Stimulated activated memory B cell treated with anti-CD40 and anti-IgM and Interleukin-4, amounts not matched to agents 10 μg/mL and 1 μg/mL and 100 μg/mL, for 72 hours (primary cell): ENCODE measurements at places on chromosomes 7 and 10.

GRCh38 chr7:157439149-157439548, 102.3 kb downstream of the DNAJB6 start:
- no peak overlapping the region for H3K27ac ChIP-seq
- H3K27me3 ChIP-seq: peaks cover 25% of the 10 kb centered on the region
- H3K4me1 ChIP-seq: no peaks in the 10 kb centered on the region
- H3K4me3 ChIP-seq: no peak overlapping the region
- ATAC-seq: no peak

- H3K4me3 ChIP-seq: no peak overlapping the region
- H3K27ac ChIP-seq: no peak overlapping the region
- H3K27me3 ChIP-seq: no peaks in the 10 kb centered on the region
Observed at GRCh38 chr7:71461572-71461971, 329.6 kb downstream of the GALNT17 start.

- peaks cover 6% of the 10 kb centered on the region for H3K27me3 ChIP-seq
- ATAC-seq: no peak
- no peaks in the 10 kb centered on the region for H3K36me3 ChIP-seq
- H3K4me3 ChIP-seq: no peak overlapping the region
- H3K4me1 ChIP-seq: no peaks in the 10 kb centered on the region
Observed at GRCh38 chr10:94065787-94066186, 72.1 kb downstream of the PLCE1 start.

DNA sequence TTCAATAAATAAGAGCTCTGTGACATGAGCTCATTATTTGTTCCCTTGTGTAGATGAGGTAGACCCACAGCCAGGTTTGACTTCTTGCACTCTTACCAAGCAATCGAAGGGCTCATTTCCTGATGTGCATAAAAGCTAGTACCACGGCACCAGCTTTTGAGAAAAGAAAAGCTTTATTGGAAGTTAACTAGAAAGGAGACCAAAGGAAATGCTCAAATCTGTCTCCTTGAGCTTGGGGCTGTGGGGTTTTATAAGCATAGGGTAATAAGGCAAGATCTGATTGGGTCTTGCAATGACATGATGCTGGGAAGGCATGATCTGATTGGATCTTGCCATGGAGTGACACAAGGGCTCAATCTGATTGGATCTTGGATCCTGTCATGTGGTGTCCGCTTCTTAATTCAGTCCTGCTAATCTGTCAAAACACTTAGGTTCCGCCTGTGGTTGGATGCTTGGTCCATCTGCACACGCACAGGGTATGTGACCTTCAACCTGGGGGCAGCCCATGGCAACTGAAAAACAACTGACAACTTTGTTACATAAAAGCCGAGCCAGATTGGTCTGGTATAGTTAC, 47.8 kb upstream of the FRMD4A start:
- H3K36me3 ChIP-seq: no peaks in the 10 kb centered on the region
- peaks cover 12% of the 10 kb centered on the region for H3K4me1 ChIP-seq
- H3K27ac ChIP-seq: no peak overlapping the region
- H3K27me3 ChIP-seq: peaks cover 68% of the 10 kb centered on the region
- ATAC-seq: no peak
